ENCODE measurements at places on chromosomes 11 and 22.

GRCh38 chr22:23137905-23138561 lies 3.8 kb downstream of the RSPH14 start:
- DNase-seq = no peak

- DNase-seq = no peak
These were observed 122.7 kb upstream of the TRPC6 start for GRCh38 chr11:101706541-101706940.

GRCh38 chr11:102171101-102171500 lies 60.9 kb downstream of the YAP1 start:
- DNase-seq = no peak

- DNase-seq = no peak
These were observed 14.9 kb downstream of the KDELR3 start for GRCh38 chr22:38482662-38483308.

DNA sequence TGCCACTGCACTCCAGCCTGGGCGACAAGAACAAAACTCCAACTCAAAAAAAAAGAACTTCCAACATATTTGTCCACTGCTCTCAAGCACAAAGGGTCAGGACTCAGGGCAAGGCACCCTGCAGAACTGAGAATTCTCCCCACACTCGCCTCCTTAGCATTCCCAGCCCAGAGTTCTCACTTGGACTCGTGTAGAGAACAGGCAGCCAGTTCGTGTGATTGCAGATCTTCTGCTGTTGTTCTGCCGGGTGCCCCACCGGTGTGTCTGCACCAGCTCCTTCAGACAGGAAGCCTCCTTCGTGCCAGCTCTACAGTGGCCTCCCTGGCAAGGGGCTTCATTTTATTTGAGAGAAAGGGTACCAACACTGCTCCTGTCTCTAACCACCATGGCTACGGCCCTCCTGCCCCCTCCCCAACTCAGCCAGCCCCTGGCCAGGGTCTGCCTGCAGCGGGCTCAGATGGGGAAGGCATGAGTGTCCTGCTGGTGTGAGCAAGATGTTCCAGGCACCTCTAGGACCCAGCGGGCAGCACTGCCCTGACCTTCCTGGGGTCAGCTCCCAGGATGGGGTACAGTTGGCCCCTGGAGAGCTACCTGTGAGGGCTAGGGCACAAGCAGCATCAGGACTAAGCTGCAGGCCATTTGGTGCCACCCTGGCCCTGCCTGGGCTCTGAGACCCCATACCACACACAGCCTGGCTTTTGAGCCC lies 19.5 kb upstream of the SCGB1A1 start:
- no peak for DNase-seq

DNA sequence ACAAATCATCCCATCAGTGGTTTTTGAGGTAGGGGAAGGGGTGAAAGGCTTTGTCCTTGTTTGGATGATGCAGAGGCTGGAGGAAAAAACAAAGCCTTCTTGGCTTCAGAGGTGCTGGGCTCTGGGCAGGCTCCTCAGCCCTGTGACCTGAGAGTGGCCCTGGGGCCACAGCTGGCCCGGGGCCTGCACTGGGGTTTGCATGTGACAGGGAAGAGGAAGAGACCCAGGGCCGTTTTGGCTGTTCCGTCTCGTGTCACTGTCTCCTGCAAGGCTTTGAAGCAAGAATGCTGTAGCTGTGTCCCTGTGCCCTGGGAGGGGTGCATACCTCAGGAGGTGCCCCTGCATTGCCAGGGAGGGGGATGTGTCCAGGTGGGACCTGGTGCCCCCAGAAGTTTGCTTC lies 12.6 kb downstream of the ARHGAP8 start:
- no peak for DNase-seq

- DNase-seq = no peak
These were observed 20.8 kb upstream of the CLNS1A start for GRCh38 chr11:77658213-77659013.

GRCh38 chr11:67054836-67055523 lies 1.7 kb upstream of the RHOD start:
- DNase-seq = no peak

DNA sequence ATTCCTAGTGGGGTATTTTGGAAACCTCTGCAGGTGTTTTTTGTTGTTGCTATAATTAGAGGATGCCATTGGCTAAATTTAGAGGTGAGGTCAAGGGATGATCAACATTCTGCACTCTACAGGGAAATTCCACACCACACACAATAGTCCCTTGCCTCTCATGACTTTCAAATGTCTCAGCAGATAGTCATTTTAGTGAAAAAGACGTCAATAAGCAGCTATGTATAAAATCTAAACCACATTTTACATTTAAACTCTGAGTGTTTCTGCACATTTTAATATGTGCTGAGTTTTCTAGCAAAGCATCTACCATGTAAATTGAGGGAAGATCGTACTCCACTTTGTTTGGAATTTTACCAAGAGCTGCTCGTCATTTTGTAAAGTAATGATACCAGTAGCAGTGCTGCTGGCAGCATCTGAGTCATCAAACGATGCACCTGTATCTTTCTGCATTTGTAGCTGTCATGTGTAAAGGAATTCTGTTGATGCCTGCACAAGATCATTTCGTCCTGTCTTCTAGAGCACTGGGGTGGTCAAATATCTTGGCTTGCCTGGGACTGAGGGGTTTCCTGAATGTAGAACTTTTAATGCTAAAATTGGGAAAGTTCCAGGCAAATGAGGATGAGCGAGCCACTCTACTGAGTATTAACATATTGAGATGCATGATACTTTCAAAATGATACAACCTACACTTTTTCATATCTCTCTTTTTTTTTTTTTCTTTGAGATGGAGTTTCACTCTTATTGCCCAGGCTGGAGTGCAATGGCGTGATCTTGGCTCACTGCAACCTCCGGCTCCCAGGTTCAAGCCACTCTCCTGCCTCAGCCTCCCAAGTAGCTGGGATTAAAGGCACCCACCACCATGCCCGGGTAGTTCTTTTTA lies 414.5 kb upstream of the SYN3 start:
- no peak for DNase-seq

All from left hindlimb (tissue), 1 donor.